Esophagus mucosa (tissue), 1 donor: ENCODE measurements at places on chromosomes 6 and 20.

GRCh38 chr20:9401371-9401770 lies 113.0 kb upstream of the LAMP5 start:
- no peak for ATAC-seq

DNA sequence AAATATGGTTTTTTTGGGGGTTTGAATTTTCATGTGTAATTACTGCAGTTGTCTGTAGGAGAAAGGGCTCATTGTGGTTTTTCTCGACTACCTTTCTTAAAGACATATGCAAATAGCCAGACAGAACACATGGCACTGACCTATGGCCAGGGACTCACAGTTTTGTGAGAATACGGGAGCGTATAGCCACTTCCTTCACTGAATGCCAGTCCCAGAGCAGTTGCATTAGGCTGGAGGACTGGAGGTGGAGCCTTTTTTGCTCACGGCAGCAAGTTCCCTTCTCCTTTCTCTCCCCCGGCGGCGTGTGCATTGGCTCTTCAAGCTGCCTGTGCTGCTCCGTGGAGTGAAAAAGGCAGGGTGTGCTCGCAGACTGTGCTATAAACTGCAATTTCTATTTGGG lies 114.9 kb downstream of the AKAP7 start:
- peak; percentile 39 for ATAC-seq

GRCh38 chr20:59782986-59783640 lies 150.3 kb downstream of the SYCP2 start:
- ATAC-seq, result peak; percentile 41

GRCh38 chr6:132526461-132526860 lies 11.6 kb upstream of the TAAR9 start:
- no peak for ATAC-seq

- peak; percentile 16 for ATAC-seq
These were observed 1.5 kb downstream of the VARS2 start for GRCh38 chr6:30915591-30915946.

GRCh38 chr6:132070356-132070755 lies 119.2 kb upstream of the CCN2 start:
- ATAC-seq, result no peak

DNA sequence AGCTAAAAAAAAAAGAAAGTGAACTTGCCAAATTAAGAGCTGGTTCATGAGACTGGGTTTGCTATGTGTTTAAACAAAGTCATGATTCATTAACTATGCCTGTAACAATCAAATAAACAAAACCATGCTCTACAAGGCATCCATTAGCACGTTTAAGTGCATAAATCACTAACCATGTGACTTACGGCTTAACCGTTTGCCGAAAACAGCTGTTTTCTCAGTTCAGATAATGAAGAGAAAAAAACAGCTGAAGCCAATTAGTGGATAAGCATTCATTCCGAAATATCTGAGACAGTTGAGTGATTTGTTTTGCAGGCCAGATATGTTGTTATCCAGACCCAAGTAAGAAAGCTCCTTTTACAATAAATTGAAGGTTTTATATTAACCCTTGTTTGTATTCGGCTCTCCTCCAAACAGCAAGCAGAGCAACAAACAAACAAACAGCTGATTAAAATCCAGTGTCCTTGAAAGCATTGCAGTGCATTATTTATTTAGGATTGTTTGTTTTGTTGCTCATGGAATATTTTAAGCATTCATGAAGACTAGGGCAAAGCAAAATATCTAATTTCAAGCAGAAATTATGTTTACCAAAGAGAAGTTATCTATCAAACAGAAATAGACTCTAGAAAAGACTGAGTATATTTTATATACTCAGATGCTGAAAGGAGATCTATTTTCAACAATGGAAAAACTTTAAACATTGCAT lies 343.5 kb downstream of the RFPL4B start:
- no peak for ATAC-seq

DNA sequence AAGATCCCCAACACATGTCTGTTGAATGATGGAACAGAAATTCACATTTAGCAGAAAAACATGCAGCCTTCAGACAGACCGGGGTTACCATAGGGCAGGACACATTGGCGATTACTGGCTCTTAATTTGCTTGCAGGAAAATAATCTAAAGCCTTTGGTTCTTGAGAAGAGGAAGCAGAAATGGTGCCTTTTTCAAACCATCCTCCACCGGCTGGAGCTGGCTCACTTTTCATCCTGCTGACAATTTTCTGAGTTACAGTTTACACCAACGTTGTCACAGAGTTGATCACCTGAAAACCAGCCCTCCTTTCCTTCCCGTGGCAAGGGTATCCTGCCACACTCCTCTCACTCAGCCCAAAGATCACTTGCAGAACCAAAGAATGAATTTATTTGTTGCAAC lies 32.6 kb downstream of the SF3B5 start:
- no peak for ATAC-seq

GRCh38 chr20:57397693-57398108 lies 6.5 kb downstream of the RBM38 start:
- ATAC-seq, result no peak

DNA sequence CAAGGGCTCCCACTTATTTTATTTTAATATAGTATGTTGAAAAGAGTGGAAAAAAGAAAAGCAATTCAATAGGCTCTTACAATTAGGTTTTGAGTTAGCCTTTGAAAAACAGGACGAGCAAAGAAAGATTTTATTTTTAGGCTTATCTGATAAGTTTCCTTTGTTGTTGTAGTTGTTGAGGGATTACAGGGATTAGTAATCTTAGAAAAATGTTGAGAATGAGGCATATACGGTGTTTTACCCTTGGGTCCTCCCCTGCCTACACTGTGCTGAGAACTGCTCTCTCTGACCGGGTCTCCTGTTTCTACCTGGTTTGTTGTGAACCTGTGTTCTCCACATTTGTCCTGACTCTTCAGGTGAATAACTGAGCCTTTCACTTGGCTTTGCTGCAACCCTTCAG lies 16.7 kb downstream of the TRAPPC3L start:
- no peak for ATAC-seq

DNA sequence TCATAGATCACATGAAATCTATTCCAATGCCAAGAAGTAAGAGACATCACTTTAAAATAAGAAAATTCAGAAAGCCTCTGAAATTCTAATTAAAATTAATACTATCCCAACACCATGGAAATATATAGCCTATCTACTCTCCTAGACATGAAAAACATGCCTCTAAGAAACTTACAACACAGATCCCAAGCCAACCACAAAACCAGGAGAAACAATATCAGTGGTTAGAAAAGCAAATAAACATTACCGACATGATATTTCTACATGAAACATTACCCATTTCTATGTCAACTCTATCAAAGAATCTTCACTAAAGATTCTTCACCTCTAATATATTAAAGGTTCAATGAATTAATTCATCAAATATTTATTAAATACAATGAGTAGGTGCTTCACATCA lies 4.8 kb downstream of the EPB41L2 start:
- ATAC-seq, result no peak

GRCh38 chr6:44776344-44776743 lies 388.8 kb downstream of the CDC5L start:
- ATAC-seq, result no peak

- ATAC-seq, result no peak
These were observed 101.5 kb upstream of the MARCKS start for GRCh38 chr6:113755449-113756289.

DNA sequence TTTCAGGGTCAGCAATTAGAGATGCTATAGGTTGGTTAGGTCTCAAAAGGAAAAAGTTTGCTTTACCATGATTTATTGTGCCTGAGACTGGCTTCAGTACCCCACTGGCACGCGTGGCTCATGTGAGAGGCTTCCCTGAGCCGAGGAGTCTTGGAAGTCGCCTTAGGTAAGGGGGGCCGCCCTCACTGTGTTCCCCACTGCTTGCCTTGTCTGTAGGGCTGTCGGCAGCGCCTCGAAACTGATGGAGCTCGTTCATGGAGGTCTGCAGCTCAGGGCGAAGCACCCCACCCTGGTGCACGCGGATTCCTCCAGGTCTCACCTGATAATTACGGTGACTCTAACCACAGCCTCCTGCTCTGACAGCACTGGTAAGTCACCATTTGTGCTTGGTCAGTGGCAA lies 39.2 kb downstream of the FRMD1 start:
- ATAC-seq, result no peak

DNA sequence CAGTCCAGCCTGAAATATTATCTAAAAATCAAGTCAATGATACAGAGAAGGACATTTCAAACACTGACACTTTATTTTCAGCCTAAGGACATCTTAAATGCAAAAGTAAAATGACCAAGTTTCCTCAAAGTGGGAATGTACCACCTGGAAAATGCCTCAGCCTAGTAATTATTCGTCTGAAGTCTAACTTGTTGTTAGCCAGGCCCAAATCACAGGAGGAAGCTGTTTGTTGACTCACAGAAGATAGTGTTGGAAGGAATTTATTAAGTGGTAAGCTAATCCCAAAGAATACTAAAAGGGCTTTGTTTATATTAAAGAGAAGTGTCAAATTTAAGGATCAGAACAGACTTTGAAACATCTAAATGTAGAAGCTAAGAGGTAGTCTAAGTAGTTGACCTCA lies 2.5 kb downstream of the PDE7B start:
- no peak for ATAC-seq

GRCh38 chr6:22023937-22024336 lies 272.9 kb downstream of the PRL start:
- no peak for ATAC-seq

DNA sequence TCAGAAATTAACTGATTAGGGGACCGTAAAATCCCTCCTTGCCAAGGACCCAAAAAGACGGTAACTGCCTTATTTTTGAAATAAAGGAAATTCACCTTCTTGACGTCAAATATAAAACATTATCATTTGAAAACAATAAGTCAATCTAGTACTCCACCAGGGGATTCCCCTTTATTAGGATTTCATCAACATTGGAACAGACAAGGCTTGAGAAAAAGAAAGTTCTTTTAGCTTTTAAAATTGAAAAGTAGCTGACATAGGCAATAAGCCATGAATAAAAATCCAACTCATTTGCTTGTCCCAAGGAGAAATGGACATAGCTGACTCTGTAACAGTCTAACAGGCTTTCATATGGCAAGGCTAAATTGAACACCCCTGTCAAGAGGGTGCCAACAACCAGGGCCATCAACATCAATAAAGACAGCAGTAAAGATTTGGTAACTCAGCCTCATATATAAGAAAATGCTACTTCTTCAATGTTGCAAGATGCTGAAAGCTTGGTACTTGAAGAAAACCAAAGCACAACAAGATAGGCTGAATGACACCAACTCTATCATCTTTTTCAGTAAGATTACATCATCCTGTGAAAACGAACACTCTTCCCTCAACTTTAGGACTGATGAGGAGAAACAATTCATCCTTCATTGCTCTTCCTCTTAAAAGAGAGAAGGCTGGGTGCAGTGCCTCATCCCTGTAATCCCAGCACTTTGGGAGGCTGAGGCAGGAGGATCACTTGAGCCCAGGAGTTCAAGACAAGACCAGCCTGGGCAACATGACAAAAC lies 121.0 kb upstream of the PRDM1 start:
- ATAC-seq, result no peak

GRCh38 chr6:132698608-132699007 lies 15.2 kb downstream of the VNN1 start:
- ATAC-seq, result no peak

- ATAC-seq, result peak; percentile 31
These were observed 193.6 kb downstream of the JARID2 start for GRCh38 chr6:15439410-15440025.

- ATAC-seq, result no peak
These were observed 119.5 kb upstream of the FOXA2 start for GRCh38 chr20:22703843-22704242.

DNA sequence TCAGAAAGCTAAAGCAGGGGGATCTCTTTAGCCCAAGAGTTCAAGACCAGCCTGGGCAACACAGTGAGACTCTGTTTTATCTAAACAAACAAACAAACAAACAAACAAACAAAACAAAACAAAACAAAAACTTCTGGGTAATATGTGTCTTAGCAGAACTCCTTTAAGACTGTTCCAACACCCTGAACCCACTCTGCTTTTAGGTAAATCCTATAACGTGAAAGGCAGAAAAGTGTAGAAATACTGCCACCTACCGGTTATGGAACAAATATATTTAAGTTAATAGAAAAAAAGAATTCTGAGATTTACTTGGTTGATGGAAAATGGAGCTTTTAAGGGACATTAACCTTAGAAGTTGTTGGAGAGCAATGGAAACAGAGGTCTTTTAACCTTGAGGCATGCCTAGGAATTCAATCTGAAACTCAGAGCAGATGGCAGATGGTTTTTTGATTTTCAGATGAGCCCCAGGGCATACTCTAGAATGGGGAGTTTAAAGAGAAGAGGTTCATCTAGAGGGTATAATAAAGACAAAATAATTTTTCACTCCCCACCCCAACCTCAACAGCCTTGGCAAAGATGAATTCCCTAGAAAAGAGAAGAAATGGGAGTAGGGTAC lies 38.5 kb downstream of the SOD2 start:
- ATAC-seq, result peak; percentile 49

GRCh38 chr6:151784441-151785214 lies 22.9 kb upstream of the ESR1 start:
- no peak for ATAC-seq

DNA sequence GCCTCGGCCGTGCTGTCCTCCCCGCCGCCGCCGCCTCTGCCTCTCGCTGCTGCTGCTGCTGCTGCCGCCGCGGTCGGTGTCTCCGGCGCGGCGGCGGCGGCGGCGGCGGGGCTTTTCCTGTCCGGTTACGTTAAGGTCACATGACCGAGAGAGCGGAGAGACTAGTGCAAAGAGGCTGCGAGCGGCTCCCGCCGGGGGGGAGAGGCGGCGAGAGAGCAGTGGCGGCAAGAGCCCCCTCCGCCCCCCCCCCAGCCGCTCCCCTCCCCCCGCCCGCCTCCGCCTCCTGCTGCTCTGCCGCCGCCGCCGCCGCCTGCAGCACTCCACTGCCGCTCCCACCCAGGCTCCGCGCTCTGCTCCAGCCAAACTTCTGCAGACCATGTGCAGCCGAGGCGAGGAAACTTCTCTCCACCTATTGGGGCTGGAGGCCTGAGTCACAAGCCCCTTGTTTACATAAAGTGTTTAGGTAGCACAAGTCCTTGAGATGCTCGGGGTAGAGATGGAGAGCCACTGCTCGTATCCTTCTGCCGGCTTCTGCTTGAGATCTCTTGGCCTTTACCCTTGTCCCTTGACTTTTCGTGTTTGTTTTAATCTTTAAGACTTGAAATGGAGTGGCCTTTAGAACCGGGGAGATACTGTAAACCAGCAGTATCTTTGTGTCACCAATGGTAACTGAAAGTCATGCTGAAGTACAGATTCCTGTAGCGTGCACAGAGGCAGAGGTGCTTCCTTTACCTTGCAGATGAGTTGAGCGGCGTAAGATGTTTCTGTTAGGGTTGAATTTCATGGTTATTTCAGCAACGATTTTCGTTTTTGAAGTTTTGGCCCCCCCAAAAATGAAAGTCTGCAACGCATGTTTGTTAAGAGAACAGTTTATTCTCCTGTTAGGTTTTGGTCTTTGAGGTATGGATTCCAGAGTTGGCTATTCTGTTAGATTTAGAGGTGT lies at the start of gene ZBTB2:
Gene ZBTB2, minus strand, starts transcription at position 89 of the 943 bp plus-strand sequence. CDS start 17,922 bp downstream, outside the sequence.
- no peak for ATAC-seq
